SK-N-DZ (cell line): ENCODE measurements at places on chromosomes 11 and 22.

- no peak for DNase-seq
Measured at GRCh38 chr11:134524896-134525845, 113.1 kb upstream of the B3GAT1 start.

GRCh38 chr11:96152623-96153022 is 190.4 kb downstream of the MAML2 start:
- DNase-seq = no peak

DNA sequence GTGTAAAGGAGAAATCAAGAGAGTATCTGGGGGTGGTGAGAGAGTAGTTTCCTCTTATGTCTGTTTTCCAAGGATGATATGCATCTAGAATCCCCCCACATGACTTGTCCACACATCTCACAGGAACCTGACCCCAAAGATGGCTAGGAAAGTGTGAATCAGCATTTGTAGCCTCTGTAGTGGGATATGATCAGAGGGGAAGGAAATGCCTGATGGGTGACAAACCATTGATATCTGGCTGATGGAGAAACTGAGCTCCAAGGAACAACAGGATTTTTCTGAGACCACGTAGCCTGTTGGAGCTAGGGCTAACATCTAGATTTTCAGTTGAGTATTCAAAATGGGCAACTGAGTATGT is 369.4 kb downstream of the DDX10 start:
- DNase-seq = no peak

DNA sequence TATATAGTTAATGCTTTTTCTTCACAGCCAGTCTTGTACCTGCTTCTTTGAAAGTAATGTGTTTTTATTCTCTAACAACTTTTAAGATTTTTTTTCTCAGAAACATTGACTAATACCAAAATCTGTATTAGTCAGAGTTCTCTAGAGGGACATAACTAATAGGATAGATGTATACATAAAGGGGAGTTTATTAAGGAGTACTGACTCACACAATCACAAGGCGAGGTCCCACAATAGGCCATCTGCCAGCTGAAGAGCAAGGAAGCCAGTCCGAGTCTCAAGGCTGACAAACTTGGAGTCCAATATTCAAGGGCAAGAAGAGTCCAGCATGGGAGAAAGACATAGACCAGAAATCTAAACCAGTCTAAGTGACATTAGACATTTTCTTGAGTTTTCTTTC is 140.0 kb downstream of the RAB38 start:
- DNase-seq = no peak

DNA sequence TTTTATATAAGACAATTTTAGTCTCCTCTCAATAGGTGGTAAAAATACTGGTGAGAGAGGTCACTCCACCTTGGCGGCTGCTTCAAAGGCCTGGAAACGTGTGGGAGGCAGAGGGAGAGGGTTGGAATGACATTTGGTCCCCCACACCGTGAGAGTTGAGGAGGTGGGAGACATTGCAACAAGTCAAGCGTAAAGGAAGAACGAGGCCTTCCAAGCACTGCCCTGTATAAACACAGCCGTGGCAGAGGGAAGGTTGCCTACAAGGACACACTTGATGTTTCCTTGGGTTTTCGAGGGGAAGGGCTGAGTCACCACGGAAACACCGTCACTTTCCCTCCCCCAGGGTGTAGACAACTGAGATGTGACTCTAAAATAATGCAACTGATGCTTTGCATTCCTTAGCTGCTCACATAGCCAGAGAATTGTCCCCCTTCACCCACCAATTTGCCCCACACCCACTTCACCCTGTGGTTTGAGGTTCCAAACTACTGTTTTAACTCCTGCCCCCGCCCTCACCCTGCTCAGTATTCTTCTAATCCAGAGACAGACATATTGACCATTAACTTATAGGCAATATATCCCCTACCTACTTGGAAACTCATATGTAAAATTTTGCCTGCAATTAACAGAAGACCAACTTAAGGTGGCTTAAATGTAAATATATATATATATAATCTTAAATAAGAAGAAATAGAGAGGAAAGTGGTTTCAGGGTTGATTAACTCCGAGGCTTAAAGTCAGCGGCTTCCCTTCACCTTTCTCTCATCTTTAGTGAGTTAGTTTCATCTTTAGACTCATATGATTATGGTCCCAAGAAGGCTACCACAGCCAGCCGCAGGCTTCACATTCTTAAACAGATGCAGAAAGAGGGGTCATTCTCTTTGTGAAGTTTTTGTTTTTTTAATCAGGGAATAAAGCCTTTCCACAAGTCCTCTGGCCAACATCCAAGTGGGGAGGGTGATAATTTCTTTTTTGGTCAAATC is 54.1 kb upstream of the BDNF start:
- DNase-seq = no peak

GRCh38 chr11:69444381-69445130 is 36.9 kb upstream of the LINC01488 start:
- DNase-seq = no peak
